Activated CD8-positive, alpha-beta memory T cell treated with anti-CD3 and anti-CD28 coated beads, Interleukin-2, amount 50 U/mL, for 4 hours (primary cell): ENCODE measurements at places on chromosomes 13 and 19.

GRCh38 chr19:35843676-35844481 lies 8.4 kb downstream of the NPHS1 start:
- DNase-seq, result no peak

DNA sequence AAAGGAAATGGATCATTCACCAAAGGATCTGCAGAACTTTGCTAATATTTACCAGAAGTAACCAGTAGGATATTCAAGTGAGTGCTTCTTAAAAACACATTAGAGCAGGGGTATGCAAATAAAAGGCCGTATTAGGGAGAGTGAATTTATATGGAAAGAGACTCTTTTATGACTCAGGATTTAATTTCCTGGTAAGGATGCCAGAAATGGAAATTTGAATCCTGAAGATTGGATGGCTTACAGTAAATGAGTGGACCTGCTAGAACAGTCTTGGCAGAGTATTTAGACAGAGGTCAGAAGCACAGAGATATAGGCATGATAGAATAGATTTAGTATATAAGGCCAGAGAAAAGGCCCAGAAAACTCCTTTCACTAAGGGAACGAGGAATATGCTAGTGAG lies 201.6 kb downstream of the SLITRK5 start:
- DNase-seq, result no peak

DNA sequence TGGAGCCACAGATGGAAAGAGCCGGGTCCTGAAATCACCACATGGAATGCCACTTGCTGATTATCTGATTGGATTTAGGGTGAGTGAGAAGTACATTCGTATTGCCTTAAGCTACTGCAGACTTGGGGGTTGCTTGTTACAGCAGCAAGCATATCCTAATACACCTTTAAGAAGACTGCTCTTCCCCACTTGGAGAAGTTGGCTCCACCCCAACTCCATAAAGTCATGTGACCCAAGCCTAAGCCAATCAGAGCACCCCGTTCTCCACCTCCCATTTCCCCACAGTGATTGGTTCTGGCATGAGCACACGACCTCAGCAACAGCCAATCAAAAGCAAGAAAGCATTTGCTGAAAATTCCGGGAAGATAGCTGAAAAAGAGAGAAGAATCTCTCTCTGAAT lies 23.1 kb downstream of the CACNA1A start:
- no peak for DNase-seq

- no peak for DNase-seq
These were observed 12.3 kb downstream of the TMEM150B start for GRCh38 chr19:55312621-55313512.

- DNase-seq, result no peak
These were observed 4.3 kb upstream of the CEACAM19 start for GRCh38 chr19:44666852-44667556.

GRCh38 chr19:15893477-15893876 lies 4.4 kb downstream of the CYP4F2 start:
- DNase-seq, result no peak

GRCh38 chr19:1313695-1314613 lies 28.3 kb downstream of the EFNA2 start:
- no peak for DNase-seq

DNA sequence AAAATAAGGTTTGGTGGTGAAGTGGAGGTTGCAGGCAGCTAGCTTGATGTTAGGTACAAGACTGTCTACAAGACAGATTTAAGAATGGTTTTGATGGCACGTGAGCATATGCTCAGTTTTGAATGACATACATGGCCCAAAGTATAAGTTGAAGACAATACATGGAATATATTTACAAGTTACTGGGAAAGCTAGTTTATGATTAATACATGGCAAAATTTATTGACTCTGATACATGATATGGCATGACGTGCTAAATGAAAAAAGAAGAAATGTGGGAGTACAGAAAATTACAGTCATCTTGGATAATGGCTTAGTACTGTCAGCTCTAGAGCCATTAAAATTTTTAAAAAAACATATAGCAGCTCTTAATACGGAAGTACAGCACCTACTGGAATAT lies 4.4 kb downstream of the KLF5 start:
- DNase-seq, result no peak
